T-helper 1 cell (primary cell): ENCODE measurements at places on chromosomes 4 and X.

DNA sequence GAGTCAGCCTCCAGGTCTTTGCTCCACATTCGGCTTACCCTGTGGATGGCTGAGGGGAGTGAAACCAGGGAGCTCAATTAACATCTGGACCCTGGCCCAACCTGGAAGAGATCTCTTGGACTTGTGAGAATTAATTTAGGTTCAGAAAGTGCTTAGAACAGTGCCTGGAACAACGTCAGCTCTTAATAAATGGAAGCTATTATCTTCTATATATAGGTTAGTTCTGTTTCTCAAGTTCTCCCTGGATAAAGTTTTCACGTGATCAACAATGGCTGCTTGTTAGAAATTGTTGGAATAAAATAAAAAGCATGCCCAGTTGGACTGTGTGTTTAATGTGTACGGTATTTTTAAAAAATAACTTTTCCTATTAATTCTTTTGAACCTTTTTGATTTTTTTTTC is 80.8 kb downstream of the TRIML1 start:
- no peak for DNase-seq

DNA sequence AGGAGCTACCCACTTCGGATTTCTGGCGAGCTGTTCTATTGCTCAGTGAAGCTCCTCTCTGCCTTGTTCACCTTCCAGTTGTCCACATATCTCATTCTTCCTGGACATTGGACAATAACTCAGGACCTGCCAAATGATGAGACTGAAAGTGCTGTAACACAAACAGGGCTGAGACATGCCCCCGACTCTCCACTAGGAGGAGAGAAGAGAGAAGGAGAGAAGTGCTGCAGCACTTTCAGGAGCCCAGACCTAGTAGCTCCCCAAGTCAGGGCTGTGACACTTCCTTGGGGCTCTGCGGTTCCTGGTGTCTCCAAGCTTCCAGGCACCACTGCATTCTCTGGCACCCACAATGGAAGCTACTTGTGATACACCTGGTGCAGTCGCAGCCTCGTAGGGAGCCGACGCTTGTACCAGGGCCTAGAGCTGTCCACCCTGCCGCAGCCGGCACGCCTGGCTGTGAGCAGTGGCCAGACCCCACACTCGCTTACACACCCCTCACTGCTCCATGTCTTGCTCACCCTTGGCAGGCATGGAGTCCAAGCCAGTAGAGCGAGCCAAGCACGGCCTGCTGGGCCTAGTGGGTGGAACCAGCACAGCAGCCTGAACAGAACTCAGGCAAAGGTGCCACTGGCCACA is 234.9 kb downstream of the TECRL start:
- DNase-seq = no peak

DNA sequence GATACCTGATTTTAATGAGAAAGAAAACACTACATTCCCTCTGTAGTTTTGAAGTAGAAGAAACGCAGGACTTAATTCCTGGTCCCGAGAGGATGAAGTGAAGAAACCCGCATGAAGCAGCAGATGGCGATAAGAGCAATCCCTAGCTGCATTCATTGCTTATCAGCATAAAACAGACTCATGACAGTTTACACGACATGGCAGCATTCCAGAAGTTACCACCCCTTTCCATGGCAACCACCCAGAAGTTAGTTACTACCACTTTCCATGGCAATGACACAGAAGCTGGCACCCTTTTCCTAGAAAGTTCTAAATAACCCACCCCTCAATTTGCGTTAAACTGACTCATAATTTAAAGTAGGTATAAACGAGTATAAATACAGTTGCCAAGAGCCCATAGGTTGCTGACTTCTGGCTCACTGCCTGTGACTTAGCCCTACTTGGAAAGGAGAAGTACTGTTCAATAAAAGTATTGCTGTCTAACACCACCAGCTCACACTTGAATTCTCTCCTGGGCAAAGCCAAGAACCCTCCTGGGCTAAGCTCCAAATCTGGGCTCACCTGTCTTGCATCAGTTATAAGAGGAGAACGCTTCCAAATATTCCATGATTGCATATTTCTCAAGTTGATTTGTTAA is 5.5 kb upstream of the XAGE2 start:
- DNase-seq = no peak

DNA sequence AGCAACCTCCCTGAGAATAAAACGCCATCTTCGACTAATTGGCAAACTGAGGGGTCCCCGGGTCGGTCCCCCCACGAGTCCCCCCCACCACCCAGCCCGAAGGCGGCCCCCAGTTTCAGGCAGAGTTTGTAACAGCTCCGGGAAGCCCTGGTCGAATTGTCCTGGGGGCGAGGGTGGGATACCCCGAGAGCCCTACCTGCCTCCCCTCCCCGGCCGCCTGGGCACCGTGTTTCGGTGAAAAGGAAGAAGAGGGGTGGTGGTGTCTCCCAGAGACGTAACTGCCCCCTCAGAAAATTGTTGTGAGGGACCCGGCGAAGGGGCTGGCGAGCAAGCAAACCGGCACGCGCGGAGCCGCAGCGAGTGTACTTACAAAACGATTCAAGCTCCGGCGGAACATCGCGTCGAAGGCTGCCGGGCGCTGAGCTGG is 1.2 kb downstream of the ATP11C start:
- no peak for DNase-seq

GRCh38 chr4:146927695-146928094 is 18.0 kb downstream of the TTC29 start:
- no peak for DNase-seq

- no peak for DNase-seq
Observed at GRCh38 chrX:47390780-47391179, 20.4 kb downstream of the ZNF157 start.

- DNase-seq = no peak
Observed at GRCh38 chr4:36737691-36738090, 456.3 kb downstream of the DTHD1 start.

- DNase-seq = peak; percentile 88
Observed at GRCh38 chrX:131783555-131784308, 239.4 kb upstream of the STK26 start.

DNA sequence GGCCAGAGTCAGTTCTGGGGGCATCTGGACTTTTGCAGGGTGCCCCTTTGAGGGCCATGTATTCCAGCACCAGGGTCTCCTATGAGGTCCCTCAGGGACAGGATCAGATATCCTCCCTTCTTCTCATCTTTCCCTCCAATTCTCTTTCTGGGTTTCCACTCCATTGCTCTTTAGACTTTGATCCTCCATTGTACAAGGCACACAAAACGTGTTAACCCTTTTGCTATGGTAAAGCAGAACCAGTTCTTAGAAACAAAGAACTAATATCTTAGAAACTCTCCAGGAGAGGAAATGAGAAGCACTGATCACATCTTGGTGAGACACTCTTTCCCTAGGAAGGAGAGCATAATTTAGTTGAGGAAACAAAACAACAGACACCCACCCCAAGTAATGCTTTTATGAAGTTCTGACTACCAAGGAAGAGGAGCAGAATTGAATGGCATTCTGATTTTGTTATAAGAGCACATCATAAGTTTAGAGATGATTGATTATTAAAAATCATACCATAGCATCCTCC is 200.7 kb upstream of the NPY2R start:
- no peak for DNase-seq

- DNase-seq = no peak
Observed at GRCh38 chrX:130915302-130915701, 12.3 kb upstream of the ENOX2 start.

GRCh38 chr4:61630548-61630947 is 430.4 kb downstream of the ADGRL3 start:
- DNase-seq = no peak

- DNase-seq = no peak
Observed at GRCh38 chr4:147985376-147985775, 253.5 kb downstream of the ARHGAP10 start.

DNA sequence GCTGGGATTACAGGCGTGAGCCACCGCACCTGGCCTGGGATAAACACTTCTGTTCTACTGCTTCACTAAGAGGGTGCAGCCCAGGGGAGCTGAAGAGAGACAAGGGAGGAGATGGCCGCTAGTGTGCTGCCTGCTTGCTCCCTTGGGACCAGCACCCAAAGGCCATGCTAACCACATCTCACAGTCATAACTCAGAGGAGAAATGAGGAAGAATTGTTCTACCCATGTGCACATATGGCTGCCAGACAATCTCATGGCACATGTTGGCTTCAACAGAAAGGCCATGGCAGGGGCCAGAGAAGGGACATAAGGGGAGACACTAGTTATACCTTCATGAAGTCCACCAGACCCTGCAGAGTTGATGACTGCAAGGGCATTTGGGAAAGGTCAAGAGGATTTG is 22.4 kb downstream of the CLDN22 start:
- DNase-seq = no peak

DNA sequence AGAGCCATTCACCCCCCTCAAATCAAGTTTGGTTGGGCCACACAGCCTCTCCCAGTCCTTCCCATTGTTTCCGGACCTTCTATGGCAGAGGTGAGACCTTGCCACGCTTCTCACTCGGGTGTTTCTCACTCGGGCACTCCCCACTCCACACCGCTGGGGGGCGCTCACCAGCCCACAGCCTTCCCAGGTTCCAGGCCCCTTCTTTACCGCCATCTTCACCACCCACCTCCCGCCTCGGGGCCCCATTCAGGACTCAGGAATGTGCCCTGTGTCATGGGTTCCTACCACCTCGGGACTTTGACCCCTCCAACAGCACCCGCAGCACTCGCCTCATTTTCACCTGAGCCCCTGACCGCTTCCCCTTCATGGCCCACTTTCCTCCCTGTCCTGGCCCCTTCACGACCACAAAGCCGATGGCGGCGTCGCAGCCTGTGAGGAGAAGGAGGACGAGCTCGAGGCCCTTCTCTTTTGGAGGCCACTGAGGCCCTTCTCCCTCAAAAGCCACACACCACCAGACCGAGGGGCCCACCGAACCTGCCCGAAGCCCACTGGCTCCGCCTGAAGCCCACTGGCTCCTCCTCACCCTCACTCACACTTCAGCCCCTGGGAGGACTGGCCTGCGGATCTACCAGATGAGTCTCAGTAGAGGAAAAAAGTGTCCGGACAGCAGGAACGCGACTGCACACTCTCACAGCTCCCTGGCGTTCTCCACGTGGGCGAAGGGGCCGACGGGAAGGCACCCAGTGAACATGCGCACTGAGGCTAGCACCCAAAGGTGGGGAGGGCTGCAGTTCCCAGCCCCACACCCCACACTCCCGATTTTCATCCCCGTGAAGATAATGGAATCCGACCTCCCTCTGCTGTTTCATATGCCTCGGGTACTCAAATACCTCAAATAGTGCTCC is at the start of gene PAGE1:
Gene PAGE1 (minus strand): TSS at position 709 of the 905 bp plus-strand sequence. CDS start 1,214 bp downstream, outside the sequence.
- no peak for DNase-seq

GRCh38 chr4:9704551-9705332 is 76.7 kb upstream of the DRD5 start:
- DNase-seq = no peak

DNA sequence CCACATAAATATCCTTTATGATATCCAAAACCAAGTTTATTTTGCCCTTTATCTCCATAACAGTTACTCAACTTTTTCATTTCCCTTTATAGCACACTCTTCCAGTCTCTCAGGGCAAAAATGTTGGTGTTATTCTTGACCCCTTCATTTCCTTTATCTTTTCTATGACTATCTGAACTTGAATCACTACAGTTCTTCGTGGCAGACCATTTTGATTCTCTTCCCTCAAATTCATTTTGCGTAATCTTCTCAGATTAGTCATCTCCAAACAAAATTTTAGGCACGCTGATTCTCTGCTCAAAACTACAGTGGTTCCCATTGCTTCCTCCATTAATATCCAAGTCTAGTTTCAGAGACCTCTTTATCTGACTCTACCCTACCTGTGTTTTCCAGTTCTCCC is 26.1 kb downstream of the RUFY3 start:
- no peak for DNase-seq

GRCh38 chr4:124866301-124866700 is 153.8 kb upstream of the ANKRD50 start:
- no peak for DNase-seq

- DNase-seq = no peak
Observed at GRCh38 chrX:74133156-74133796, 170.7 kb upstream of the ZCCHC13 start.

DNA sequence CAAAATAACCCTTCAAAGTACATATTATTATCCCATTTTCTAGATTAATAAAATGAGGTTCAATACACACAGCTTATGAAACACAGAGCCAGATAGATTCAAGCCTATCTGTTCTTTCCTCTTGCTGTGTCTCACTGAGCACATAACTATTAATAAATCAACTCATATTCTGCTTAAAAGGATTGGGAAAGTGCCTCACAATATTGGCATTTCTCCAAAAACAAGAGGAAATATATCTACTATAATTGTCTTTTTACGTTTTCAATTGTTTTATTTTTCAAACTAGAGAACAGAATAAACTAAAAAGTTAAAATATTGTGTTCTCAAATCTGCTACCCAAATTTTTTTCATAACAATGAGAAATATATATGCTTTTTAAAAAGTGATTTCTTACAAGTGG is 15.8 kb downstream of the DCHS2 start:
- no peak for DNase-seq

GRCh38 chrX:31580227-31580626 is 508.4 kb upstream of the FTHL17 start:
- DNase-seq = no peak

GRCh38 chrX:103151799-103152198 is 58.9 kb upstream of the NXF3 start:
- DNase-seq = no peak

DNA sequence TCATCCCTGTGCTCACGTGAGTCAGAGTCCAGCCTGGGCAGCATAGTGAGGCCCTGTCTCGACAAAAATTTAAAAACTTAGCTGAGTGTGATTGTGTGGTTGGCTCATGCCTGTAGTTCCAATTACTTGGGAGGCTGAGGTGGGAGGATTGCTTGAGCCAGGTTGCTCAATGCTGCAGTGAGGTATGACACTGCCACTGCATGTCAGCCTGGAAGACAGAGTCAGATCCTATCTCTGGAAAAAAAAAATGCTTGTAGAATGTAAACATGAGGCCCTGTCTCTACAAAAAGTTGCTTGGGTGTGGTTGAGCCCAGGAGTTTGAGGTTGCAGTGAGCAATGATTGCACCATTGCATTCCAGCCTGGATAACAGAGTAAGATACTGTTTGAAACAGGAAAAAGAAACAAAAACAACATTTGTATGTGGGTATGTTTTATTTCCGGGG is 11.3 kb upstream of the YTHDC1 start:
- DNase-seq = no peak

GRCh38 chr4:64712590-64712989 is 303.3 kb upstream of the TECRL start:
- DNase-seq = no peak

DNA sequence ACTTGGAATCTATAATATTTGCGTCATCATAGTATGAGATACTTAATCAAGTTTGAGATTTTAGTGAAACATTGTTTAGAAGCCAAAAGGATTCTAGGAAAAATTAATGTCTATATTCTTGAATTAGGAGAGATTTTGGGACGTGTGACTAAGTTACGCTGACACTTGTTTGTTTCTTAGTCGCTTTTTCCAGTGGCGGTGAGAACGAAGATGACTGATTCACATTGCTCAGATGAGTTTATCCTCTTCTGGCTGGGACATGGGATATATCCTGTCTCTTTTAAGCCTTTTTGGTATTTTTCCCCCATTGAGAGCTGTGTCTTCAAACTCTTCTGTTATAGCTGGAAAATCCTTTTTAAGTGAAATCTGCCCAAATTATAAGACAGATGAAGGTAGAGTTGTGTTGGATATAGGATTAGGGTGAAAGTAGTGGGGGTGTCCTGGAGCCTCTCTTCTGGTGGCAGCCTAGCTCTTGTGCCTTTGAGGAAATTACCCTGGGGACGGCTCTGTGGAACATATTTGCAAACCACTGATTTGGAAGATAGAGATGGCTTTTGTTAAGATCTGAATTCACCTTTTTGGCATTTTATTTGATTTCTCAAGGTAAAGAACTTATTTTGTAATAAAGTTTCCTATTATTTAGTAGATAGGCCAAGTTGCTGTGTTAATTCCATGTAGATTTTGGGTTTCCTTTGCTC is 49.7 kb downstream of the HTT start:
- no peak for DNase-seq

GRCh38 chrX:43627147-43627546 is 29.0 kb upstream of the MAOA start:
- no peak for DNase-seq
